Tibial nerve (tissue), 4 donors: ENCODE measurements at places on chromosomes 6 and 20. TPM values are rescaled to one million over a fixed set of nuclear protein-coding genes. Genes with fewer than 3 reads are reported as not detected.

DNA sequence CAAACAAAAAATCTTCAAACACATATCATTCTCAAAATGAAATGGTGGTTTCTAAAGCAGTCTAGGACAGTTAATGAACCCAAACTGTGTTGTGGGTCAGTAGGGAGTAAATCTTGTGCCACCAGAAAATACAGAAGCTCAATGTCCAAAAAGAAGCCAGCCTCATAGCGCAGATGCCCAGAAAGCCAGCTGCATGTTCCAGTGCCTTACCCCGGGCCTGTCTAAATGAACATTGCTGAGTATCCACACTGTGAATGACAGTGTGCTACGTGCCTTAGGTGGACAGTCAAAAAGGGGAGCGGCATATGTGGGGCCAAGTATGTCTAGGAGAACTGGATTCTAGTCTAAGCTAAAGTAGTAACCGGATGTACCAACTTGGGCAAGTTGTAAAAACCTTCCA is 10.9 kb downstream of the FYN start:
- no peak for DNase-seq

- DNase-seq: no peak
Observed at GRCh38 chr20:58229198-58229798, 845 bp upstream of the ANKRD60 start.

DNA sequence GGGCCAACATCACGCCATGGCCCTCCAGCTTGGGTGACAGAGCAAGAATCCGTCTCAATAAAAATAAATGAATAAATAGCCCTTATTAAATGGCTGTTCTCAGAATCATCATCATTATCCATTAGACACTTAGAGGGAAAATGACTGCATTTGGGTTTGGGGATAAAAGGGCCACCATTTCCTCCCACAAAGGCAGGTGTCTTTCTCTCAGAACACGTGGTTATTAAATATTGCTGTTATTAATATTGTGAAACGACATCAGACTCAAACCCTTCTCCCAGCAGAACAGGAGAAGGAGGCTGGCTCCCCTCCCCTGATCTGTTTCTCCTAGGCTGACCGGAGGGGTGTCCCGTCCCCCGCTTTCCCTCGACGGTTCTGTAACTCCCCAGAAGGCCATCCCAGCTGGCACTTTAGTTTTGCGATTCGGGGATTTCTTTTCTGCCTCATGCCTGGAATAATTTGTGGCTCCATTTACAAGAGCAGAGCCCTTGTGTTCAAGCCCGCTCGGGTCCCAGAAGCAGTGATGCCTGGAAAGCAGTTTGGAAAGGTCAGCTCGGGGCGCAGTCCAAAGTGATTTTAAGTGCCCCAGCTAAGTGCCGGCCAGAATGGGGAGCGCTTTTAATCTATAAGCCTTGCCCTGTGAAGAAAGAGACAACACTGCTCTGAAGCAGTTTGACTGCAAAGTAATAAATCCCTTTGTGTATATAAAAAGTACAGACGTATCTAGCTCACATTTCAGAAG is 41.9 kb downstream of the EYA2 start:
- DNase-seq: no peak

DNA sequence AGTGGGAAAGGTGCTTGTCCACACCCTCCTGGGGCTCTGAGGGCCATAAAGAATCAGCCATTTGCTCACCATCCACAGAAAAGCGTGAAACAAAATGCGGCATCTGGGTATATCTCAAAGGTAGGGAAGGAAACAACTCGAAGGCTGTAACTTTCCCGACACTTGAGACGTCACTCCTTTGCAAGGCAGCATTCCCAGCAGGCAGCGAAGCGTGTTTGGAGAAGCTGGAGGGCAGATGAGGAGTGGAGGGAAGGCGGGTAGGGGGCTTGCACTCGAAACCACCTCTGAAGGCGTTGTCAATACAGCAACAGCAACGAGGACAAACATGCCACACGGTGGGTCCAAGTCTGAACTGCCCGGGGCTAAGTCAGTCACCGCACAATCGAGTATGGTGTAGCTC is 98.4 kb downstream of the FOXC1 start:
- no peak for DNase-seq

DNA sequence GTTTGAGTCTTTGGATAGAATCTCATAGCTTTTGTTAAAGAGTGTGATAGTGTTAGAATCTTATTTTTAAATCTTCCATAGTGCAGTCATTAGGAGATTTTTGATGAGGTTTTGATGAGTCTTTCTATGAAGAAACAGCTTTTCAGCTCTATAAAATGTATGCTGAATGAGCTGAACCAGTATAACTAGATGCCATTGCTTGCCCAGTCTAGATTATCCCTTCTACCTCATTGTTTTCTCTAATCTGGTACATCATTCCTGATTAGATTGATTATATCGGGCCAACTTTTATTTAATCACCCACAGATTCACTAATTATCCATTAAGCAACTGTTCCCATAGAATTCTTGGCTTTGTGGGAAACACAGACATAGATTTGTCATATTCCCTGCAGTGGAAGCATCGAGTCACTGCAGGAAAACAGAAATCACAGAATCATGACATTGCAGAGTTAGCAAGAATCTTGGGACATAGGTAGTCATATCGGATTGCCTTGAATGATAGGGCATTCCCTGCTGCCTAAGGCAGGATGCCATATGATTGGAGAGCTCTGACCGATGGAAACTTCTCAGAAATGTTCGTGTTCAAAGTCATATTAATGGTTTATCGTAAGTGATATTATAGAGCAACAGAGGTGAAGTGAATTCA is 882.7 kb upstream of the FLRT3 start:
- no peak for DNase-seq

DNA sequence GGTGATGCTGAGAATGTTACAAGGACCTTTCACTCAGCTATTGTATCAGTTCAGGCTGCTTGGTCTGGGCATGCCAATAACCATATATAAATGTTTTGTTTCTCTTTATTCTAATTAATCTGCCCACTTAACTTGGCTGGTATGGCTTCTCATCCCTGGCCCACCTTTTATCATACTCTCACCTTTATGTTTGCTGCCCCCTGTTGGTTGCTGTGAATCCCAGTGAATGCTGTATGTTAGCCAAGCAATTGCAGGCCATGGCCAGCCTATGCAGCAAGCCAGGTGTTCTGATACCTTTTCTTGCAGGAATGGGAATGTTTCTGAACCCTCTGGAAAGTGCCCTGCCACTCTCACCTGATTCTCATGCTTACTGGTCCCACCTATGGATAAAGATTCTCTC is 54.6 kb downstream of the PCSK2 start:
- no peak for DNase-seq

GRCh38 chr20:59781226-59781625 is 152.2 kb downstream of the SYCP2 start:
- no peak for DNase-seq

DNA sequence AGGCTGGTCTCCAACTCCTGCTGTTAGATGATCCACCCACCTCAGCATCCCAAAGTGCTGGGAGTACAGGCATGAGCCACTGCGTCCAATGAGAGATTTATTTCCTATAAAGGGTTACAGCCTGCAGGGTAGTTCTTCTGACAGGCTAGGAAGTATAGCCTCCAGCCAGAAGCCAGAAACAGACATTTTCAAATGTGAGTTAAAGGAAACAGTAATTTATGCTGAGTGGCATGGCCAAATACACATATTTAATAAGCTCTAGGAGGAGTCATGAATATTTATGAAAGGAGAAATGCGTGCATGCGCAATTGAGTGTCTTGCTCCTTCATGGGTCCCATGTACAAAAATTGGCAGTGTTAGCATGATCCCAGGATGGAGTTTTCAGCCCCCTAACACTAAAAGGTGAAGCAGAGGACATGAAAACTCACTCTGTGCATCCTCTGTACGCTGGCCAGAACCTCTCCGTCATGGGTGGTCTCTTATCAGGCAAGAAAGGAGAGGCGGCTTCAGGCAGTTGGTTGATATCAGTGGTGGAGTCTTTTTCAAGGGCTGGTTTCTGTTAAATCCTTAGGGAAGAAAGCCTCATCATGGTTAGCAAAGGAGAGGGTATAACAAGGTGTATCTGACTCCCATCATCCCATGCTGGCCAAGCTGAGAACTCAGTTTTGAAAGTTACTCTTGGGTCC is 21.3 kb upstream of the PDCD2 start:
- no peak for DNase-seq

DNA sequence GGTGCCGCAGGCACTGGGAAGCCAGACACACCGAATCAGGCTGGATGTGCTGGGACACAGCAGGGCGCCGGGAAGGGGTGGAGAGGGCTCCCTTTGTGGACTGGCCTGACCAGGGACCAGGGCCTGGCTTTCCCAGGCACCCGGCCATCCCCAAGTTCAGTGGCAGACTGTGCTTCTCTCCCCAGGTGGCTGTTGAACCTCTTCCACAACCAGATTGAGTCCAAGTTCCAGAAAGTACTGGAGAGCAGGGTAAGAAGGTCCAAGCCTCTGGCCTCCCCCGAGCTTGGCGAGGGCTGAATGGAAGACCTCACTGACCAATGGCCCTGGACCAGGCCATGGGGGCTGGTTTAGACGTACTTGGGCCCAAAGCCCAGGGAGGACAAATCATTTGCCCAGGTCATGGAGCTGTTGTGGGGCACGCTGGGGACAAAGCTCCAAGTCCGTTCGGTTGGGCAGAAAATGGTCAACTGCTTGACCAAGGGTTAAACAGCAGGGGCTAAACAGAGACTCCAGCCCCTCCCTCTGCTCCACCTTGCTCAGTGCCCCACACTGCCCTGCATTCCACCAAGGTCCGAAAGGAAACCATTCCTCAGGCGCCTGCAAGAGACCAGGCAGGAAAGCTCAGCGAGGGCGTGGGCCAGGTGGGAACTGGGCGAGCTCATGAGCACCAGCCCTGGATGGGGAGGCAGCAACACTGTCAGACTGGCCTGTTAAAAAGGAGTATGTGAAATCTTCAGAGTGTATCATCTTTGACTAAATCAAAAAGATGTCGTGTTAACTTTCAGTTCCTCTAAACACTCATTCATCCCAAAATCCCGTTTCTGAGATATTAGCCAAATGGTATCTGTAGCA is 9.1 kb downstream of the LBP start:
- no peak for DNase-seq

DNA sequence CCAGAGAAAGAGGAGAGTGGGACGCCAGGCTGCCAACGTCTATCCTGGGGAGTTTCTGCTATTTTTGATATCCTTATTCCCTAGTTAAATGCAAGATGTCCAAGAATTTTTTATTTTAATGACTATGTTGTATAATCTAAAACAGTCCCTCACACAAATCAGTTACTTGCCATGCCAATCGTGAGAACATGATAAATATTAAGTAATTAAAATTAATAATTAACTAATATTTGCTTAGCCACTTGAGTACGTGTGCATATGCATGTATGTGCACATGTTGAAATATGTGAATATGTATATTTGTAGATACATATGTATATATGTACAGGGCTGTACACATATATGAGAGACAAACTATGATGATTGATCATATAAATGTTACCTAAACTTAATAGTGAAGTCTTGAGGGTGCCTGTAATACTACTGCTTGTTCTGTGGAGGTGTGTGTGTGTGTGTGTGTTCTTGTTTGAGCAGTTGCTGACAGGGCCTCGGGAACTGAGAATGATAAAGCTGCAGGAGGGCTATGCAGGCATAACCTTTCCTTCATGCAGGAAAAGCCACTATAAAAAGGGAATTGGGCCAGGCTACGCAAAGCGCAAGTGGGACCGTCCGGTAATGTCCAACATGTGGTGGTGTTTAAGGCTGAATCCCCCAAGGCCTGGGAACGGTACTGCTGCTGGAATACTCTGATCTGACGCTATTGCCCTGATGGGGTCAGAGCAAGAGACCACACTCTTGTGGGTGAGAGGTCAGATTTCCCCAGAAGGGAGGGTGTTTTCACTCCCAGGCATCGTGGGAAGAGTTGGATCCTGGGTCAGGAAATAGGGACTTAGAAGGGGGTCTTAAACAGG is 148.3 kb upstream of the TBX18 start:
- no peak for DNase-seq

GRCh38 chr6:52341561-52342260 is 20.2 kb upstream of the PAQR8 start:
- DNase-seq: no peak

DNA sequence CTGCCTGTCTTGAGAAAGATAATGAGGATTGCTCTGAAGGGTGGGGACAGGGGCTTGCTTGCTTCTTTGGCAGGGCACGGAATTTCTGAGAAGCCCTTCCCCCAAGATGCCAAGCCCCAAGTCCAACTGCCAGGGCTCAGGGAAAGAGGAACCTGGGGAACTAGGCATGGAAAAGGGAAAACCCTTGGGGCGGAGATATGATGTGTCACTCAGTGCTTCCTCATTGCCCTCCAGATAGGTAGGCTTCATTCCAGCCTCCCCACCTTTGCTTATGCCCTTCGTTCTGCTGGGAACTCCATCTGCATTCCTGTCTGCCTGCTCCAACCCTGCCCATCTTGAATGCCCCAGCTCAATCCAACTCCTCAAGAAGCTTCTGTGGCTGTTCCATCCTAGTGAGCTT is 61.2 kb downstream of the VEGFA start:
- DNase-seq: no peak

DNA sequence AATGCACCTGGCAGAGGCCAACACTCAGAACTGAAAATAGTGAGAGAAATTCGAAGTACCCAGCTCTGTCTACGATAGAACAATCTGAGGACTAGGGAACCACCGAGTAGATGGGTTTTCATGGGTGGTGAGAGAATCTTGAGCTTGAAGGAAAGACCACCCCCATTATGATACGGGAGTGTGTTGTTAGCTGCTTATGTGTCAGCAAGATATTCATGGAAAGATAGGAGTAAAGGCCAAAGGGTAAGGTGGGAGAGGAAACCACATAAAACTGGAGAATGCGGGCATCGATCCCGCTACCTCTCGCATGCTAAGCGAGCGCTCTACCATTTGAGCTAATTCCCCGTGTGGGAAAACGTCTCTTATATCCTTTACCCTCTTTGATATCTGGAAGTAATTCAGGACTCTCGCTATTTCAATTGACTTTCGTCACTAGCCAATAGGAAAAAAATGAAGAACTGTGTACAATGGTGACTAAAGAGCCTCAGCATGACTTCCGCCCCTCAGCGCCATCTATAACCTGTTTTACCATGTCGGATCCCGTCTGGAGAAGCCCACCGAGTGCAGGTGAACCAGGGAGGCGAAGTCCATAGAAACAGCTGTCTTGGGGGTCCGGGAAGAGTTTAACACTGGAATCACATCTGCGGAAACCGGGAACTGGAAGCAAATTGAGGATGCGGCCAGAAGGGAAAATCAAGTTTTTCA is 25.0 kb upstream of the ABT1 start:
- peak; percentile 66 for DNase-seq

DNA sequence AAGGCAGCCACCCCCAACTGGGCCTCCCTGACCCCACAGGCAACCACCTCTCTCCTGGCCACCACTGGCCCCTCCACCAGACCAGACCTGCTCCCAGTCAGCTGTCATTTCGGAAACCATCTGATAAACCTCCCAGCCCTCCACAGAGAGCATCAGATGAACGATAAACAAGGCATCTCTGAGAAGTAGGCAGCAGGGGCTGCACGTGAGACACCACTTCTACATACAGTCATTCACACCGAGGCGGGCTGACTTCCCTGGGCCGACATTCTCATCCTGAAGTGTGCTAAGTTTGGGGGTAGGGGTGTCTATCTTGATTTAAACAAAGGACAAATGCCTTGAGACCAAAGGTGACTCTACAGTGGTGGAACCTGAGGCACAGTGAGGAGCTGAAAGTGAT is 13.8 kb downstream of the CPNE5 start:
- DNase-seq: no peak

Gene SCAND1
- total RNA-seq: 130 TPM

Gene MLN
- total RNA-seq: not detected

Gene ELMO2
- total RNA-seq: 56.7 TPM

Gene TSBP1
- total RNA-seq: not detected

Gene TINAG
- not detected for total RNA-seq

Gene CHRNA4
- not detected for total RNA-seq

Gene THBS2
- 107 TPM for total RNA-seq

Gene PRDM13
- total RNA-seq: not detected
